ENCODE measurements at places on chromosomes 12 and 14. TPM values are rescaled to one million over a fixed set of nuclear protein-coding genes. Genes with fewer than 3 reads are reported as not detected.

TMPRSS12 gene
- total RNA-seq = not detected

IRAK3 gene
- total RNA-seq = 9.0 TPM

SIX1 gene
- total RNA-seq = not detected

SLC35F4 gene
- total RNA-seq = not detected

BIN2 gene
- not detected for total RNA-seq

P2RX7 gene
- total RNA-seq = 48.0 TPM

E2F7 gene
- 18.2 TPM for total RNA-seq

KRT86 gene
- not detected for total RNA-seq

VSIG10 gene
- 24.5 TPM for total RNA-seq

MYH6 gene
- not detected for total RNA-seq

SMIM41 gene
- total RNA-seq = not detected

BDKRB1 gene
- total RNA-seq = not detected

NELL2 gene
- total RNA-seq = 1.3 TPM
